Stimulated activated CD8-positive, alpha-beta memory T cell treated with anti-CD3 and anti-CD28 coated beads, Interleukin-12 subunit alpha, Interleukin-12 subunit beta, amount 100 ng/mL, for 1 hour (primary cell): ENCODE measurements at places on chromosomes 5 and 9.

DNA sequence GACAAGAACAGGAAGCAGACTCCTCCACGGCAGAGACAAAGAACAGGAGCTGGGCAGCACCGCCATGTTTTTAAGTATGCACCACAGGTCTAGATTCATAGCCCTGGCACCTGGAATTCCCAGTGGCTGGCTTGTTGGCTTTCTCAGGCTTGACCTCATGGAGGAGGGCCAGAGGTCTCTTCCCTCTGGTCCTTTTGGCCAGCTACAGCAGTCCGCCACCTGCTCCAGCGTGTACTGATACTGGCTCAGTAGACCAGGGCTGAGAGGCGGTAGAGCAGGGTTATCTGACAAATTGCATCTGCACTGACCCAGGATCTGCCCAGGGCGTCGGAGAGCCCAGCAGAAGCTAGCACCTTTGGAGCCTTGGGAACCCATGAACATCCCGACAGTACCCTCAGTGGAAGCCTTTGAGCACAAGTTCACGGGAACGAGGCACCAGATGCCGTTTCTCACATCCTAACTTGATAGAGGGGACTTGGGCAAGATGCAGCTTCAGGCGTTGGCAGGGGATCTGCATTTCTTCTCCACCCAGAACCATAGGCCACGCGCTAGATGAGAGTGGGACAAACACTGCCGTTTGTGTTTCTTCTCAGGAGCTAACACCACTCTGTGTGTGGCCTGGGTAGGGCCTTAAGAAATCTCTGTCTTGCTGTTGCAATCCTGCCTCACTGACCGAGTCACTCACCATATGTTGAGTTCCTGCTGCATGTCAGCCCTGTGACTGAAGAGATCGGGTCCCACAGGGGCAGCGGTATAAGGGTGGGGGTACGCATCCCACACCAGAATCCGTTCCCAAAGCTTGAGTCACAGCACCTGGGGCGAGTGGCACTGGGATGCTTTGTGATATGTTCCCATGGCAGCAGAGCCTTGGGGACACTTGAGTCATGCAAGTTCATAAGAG is 90.3 kb upstream of the OTULINL start:
- no peak for DNase-seq

DNA sequence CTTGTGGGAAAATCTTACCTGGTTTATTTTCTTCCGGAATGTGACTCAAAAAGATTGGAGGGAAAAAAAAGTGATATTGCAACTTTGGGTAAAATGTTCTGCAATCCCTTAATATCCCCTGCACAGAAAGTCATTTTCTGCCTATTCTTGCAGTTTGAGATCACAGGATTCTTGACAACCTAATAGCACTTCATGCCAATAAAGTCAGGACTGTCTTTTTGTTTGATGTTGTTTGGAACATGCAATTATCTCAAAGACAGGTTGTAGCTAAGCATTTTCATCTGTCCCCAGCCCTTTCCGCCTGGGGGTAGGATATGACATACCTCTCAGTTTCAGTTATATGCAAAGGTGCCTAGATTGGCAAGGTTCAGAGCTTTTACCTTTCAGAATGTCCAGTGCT is 63.9 kb downstream of the ALDH1A1 start:
- no peak for DNase-seq

- DNase-seq = no peak
Measured at GRCh38 chr5:66241136-66241825, 97.2 kb downstream of the SREK1 start.

DNA sequence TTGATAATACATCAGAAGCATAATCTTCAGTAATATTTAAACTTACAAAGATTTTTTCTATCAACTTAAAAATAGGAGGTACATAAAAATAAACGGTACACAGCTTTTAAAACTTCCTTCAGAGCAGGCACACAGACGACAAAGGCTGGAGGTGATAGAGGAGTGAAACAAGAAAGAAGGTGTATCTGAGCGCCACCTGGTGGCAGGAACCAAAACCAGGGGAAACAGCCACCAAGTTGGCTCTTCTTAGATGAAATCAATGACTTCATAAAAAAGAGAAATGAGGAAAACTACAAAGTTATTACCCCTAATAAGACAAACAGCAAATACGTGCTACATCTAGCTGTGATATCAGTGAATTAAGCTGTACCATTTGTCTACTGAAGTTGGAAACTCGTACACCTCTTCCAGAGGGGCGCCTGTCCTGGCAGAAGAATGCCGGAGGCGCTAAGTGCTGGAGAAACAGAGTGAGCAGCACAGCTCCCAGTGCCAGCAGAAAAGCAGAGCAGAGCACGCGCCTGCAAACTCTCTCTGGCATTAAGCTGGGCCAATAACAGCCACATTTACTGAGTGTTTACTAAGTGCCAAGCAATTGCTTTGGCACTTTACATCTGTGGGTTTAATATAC is 85.9 kb downstream of the SETX start:
- DNase-seq = peak; percentile 41

DNA sequence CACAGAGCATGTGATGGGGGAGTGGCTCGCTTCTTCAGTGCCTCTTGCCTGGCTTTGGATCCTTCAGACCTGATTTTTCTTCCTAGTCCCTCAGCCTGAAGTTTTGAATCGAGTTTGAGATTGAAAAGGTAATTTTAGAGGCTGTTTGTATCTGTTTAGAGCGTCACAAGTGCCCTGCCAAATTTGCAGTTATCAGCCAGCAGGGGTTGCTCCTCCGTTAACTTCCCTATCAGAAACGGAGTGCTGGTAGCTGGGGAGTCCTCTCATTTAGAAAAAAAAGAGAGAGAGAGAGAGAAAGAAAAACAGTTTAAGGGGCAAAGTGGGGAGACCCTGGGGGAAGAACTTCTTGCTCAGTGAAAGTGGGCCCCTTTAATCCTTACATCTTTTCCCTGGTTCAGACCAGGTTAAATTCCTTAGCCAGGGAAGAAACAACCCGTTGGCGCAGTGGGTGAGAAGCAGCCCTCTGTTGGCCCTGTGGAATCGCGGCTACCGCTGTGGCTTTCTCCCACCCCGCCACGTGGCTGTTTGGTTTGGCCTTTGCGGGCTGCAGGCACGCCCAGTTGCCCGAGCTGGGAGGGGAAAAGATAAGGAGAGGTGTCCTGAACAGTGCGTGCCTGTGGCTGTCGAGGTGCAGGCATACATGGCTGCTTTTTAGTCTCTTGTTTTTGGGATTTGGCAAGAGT is 576.7 kb upstream of the ACO1 start:
- no peak for DNase-seq

DNA sequence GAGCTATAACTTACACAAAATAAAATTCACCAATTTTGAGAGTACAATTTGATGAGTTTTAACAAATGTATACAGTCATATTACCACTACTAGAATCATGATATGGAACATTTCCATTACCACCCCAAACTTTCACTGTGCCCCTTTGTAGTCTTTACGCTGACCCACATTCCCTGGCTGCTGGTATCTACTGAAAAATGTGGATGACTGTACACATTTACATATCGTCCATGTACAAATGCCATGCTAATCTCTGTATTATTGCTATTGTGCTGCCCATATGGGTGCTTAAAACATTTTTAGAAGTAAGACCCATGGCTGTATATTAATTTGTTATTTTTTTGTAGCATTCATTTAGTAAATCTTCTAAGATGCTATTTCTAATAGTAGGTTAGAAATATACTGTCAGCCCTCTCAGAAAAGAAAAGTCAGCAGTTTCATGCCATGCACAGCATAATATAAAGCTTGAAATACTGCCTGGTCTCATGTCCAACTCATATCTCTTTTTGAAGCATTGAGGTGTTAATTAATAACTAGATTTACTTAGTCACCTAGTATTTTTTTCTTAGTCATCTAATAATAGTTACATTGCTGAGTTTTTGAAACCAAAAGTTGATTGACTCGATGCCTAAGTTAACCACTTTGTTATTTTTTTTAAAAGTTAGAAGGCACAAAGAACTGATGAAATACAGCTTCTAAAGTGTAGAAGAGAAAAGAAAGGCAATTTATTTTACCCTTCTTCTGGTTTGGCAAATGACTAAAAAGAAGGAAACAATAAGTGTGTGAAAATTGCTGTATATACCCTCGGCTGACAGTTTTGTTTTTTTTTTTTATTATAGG is 188.3 kb upstream of the MEF2C start:
- DNase-seq = no peak

- DNase-seq = no peak
Measured at GRCh38 chr5:126544087-126544740, 50.8 kb downstream of the ALDH7A1 start.

DNA sequence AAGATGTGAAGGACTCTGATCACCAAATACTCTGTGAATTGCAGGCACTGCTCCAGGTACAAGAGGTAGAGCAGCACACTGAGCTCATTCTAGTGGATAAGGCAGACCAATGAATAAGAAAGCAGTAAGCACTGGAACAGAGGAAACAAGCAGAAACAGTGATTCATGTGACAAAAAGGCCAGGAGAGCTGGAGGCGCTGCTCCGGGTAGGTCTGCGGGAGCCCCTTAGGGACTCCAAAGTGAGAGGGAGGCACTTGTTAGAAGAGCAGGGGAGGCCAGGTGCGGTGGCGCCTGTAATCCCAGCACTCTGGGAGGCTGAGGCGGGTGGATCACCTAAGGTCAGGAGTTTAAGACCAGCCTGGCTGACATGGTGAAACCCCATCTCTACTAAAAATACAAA is 231.6 kb upstream of the NFIL3 start:
- no peak for DNase-seq

- no peak for DNase-seq
Measured at GRCh38 chr9:98790134-98790841, 6.1 kb downstream of the ANKS6 start.

DNA sequence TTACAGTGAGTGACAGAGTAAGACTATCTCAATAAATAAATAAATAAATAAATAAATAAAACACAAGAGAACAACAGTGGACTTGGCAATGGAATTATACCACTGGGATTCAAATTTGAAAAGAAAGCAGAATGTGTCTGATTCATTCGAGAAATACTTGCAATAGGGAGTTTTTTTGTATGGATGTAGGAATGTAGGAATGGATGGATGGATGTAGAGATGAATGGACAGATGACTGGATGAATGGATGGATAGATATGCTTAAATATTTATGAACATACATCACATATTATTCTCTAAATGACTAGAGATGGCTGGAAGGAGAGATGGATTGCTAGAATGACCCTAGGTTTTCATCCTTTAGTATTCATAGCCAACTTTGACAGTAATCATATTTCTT is 22.0 kb upstream of the CEMIP2 start:
- DNase-seq = no peak
